ENCODE measurements at places on chromosomes 3 and 15.

DNA sequence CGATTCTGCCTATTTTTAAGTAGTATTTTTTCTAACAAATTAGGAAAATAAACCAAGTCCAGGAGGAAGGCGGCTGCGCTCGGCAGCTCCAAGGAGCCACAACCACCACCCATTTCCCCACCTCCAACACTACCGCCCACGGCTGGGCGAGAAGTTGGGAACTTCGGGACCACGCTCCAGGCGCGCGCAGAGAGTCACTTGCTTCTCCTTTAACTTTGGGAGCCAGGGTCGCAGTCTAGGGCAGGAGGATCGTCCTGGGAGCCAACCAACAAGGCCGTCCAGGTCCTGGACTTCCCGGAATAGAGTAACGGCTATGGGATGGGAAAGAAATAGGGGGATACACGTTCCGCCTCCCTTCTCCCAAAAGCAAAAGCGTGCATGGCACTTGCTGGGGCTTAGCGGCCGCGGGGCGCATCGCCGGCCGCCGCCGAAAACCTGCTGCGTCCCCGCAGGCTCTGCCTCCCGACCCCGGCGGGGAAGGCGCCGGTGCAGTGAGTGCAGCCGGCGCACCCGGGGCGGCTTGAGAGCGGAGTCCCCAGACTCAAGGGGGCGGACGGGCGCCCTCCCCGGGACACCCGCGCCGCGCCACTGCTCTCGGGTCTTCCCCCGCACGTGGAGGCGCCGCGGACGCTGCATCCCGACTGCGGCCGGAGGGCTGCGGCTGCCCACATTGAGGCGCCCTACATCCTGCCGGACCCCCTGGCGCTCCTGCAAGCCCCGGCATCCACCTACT, 699 bp downstream of the MEGF11 start:
- peak; percentile 19 for DNase-seq

DNA sequence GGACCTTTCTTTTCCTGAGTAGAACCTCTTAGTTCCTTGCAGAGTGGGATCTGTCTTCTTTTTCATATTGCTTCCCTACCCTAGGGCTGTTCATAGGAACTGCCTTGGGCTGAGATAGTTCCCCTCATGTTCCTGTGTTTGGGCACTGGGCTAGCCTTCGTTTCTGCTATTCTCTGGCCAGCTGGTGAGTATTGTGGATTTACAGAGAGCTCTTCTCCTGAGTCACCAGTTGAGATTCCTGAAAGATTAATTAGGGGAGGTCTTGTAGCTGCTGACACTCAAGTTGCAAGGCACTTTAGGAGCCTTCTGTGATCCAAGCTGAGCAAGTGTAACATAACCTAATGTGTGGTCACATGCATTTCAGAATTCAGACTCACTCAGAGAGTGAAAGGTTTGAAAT, 30.7 kb downstream of the CHD2 start:
- peak; percentile 54 for DNase-seq

GRCh38 chr15:55661428-55661827, 73.3 kb upstream of the PYGO1 start:
- no peak for DNase-seq

- DNase-seq = no peak
These were observed 109.9 kb upstream of the ST8SIA2 start for GRCh38 chr15:92283813-92284212.

- DNase-seq = peak; percentile 84
These were observed 42.7 kb upstream of the B3GNT5 start for GRCh38 chr3:183210341-183210740.

- DNase-seq = peak; percentile 86
These were observed 635 bp downstream of the CD276 start for GRCh38 chr15:73684581-73685455.

GRCh38 chr3:107001635-107002034, 375.6 kb upstream of the CCDC54 start:
- no peak for DNase-seq

GRCh38 chr3:189714991-189715961, 84.1 kb downstream of the TP63 start:
- peak; percentile 51 for DNase-seq

GRCh38 chr15:78977091-78977571, 32.3 kb upstream of the CTSH start:
- no peak for DNase-seq

DNA sequence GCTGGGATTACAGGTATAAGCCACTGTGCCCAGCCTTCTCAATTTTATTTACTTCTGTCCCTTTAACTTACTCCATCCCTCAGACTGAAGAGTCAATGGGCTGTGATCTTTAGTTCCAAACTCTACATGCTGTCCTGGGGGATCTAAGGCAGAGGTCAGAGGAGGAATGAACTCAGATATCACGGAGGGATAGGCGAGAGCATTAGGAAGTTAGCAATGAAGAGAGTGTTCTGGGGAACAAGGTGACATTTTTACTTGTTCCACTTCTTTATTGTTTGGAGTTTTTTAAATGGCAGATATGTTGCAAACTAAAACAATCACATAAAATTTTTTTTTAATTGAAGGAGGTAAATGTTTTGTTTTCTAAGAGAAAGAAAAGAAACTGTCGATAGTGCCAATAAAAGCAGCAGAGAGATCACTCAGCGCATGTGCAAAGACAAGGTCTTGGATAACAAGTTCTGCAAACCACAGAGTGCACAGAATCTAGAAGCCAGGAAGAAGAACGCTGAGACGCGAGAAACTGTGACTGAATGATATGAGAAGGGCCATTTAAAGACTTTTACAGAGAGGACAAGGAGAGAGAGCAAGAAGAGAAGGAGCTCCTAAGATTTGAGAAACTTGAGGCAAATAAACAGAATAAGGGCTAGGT, 10.8 kb upstream of the CA12 start:
- DNase-seq = no peak

DNA sequence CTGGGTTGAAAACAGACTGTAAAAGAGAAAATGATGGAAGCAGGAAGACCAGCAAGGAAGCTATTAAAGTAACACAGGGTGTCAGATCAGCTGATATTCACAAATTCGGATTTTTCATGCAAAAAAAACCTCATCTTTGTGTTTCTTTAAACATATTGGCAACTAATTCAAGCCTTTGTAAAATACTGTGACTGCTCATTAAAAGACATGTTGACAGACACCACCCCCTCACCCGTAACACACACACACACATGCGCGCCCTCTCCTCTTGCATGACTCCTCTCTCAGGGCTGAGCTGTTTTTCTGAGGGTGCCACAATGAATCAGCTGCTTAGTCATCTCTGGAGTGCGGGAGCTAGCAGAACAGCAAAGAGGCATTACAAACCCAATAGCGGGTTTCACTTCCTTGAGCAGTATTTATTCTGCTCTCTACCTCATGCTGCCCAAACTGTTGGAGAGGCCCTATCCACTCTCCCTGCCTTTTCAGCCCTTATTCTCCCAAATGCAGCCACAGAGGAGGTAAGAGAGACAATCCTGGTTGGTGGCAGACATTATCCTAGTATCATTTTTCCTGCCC, 35.8 kb upstream of the CCDC80 start:
- DNase-seq = peak; percentile 99

DNA sequence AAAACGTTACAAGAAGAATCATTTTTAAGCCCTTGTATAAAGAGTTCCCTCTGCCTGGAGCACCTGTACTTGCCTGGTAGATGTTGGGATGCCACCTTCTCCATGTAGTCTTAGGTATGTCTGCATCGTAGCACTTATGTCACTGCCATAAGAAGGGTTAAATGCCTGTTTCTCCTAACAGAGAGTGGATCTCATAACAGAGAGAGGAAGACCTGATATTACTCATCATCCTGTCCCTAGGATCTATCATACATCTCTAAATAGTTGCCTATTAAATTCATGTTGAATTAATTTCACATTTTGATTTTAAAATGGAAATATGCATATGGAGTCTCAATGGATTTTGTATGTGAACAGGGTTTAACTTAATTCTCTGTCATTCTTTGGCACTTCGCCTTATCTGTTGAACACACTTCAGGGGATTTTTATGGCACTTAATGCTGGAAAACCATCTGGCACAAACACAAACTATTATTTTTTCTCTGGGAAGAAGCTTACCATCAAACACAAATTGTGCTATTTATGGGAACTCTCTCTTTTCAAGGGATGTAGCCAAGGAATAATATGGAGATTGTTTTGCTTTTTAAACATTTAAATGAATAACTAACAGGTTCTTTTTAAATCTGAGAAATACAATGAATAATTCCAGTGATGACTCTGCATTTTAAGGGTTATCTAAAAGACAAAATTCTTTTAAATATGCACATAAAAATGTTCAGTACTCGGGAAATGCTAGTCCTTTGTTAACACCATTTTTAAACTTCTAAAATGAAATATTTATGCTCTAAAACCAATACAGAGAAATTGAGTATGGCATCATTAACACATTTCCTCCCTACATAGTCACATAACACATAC, 230.7 kb downstream of the ZNF385D start:
- no peak for DNase-seq

DNA sequence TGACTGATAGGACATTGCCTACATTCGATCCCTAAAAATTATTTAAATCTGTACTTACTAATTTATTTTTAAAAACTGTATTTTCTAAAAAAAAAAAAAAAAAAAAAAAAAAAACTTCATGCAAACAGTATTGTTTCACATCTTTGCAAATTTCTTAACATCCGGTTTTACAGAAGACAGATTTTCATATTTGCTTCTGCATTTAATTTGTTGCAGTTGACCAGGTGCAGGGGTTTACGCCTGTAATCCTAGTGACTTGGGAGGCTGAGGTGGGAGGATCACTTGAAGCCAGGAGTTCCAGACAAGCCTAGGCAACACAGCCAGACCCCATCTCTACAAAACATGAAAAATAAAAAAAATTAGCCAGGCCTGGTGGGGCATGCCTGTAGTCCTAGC, 6.4 kb upstream of the NFKBIZ start:
- DNase-seq = no peak

GRCh38 chr15:95162069-95162468, 930.7 kb downstream of the MCTP2 start:
- DNase-seq = no peak

DNA sequence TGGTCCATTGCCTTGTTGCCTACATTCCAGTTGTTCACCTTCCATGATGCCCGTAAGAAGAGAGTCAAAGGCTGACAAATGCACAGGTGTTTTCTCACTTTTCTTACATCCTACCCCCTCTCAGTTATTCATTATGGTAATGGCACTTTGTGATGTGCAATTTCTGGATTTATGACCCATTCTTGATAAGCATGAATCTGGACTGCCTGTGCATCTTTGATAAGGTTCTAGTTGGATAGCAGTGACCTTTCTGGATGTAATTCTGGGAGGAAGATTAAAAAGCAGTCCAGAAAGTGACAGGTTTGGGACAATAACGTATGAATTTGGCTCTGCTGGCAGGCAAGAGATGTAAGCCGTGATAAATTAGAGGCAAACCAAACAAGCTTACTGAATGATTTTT, 101.5 kb downstream of the ROBO2 start:
- no peak for DNase-seq

DNA sequence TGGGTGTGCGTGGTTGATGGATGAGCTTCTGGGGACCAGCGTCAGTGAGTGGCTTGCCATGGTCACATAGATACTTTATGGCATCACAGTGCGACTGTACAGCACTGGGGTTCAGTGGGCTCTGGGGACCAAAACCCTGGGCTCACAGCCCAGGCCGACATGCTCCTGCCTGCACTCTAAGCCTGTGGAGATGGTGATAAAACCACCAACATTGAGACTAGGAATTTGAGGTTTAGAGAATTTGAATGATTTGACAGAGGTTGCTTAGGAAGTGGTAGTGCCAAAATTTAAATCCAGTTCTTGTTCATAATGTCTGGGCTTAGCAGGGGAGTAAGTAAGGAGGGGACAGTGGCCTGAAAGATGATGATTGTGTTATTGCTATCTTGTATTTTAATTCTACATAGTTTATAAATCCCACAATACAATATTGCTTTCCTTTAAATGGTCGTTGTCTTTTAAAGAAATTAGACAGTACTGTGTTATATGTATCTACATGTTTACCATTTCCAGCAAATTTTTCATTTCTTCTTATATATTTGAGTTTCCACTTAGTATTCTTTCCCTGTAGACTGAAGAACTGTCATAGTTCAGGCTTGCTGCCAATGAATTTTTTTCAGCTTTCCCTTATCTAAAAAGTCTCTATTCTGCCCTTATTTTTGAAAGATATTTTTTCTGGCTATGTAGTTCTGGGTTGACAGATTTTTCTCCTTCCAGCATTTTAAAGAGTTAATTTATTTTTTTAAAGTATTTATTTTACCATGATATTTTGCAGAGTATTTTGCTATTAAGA, 235.4 kb upstream of the RGMA start:
- DNase-seq = no peak

- DNase-seq = no peak
These were observed 32.6 kb downstream of the MAP2K5 start for GRCh38 chr15:67575039-67575502.

DNA sequence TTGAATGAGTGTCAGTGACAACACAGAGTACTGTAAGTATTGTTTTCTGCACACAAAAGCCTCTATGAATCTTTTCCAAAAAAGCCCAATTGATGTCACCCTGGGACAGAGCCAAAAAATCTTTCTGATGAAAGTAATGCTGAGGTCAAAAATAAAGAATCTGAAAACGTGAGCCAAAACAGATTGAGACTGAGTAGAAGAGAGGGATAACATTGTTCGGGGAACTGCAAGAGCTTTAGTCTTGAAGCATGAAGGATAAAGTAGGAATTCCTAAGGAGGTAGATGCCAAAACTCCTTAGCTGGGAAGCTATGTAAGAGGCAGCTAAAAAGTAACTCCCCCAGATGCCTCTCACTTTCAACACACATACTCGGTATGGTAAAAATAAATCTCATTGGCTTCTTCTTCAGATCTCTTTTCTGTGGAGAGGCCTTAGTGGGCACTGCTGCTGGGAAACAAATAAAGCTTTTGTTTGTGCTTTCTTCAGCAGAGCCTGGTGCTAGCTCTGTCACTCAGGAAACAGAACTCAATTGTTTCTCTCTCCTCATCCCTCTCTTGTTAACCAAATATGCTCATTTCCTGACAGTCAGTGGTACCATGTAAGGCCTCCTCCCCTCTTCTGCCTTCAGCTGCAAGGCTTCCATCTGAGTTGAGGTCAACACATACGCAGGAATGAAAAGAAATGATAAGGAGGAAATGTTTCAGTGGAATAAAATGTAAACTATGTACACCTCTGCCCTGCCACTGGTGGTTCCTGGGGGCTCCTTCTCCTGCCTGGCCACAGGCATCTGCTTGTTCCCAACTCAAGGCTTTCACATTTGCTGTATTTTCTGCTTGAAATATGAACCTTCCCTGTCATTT, 58.1 kb downstream of the CD200 start:
- peak; percentile 50 for DNase-seq

- DNase-seq = no peak
These were observed 1085.6 kb upstream of the CFAP20DC start for GRCh38 chr3:60135474-60135873.
